ENCODE measurements at places on chromosomes 12 and 14.

DNA sequence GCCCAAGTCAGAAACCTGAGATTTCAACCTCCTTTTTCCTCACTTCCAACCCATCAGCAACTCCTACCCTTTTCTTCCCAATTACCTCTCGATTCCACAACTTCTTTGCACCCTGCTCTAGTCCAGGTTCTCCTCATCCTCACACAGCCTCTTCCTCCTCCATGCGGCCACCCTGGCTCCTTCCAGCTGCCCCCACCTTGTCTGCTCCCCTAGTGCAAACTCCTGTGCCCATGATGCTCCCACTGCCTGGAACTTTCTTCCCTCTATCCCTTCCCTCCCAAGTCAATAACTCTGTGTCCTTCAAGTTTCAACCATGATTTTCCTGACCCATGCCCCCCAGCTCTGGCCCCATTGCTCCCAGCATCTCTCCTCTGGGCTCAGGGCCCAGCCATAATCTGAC lies 17.3 kb downstream of the SELPLG start:
- DNase-seq: no peak

DNA sequence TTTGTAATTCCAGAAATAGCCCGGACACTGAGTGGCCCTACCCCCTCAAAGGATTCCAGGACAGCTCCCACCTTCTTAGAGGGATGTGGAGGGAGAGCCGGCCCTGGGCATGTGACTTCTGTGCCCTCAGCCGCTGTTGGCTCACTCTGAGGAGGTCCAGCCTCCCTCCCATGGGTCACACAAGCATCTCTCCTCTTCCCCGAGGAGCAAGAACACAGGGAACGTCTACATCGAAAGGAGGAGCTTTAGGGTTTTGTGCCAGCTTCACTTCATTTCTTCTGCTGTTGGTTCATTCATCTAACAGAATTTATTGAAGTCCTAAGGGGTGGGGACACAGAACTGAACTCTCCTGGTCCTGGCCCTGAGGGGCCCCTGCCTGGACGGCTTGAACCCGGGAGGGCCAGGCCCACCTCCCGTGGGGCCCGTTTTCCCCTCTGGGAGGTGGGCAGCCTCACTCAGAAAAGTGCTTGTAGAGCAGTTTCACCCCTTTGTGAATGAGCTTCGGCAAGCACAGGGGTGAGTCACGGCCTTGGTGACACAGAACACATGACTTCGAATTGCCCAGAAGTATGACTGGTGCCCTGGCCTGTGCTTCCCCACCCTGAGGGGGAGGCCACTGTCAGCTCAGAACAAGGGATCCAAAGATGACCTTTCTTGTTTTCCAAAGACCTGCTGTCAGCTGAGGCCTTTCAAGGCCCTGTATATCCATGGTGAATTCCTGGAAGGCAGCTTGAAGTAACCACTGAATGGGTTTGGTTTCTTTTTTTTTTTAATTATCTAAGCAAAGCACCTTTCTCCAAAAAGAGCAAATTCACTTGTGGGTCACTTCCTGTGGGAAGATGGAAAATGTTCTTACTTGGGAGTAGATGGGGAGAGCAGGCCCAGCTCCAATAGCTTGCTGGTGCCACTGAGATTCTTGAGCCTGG lies 39.2 kb downstream of the NFKBIA start:
- DNase-seq: no peak

DNA sequence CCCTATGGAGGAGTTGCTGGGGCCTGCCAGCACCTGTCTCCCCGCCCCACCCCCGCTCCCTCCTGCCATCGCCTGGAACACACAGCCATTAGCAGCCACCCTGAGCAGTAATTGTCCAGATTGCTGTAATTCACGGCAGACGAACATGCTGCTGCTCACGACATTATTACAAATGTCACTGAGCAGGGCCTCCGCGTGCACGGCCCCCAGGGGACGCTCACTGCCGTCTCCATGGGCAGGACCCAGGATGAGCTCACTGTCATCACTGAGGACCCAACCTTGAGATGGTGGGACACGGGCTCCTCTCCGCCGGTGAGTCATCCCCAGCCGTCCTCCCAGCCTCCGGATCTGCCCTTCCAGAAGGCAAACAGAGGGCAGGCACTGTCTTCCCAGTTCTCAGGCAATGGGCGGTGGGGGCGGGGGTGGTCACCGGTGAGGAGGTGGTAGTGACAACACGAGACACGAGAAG lies 100.4 kb downstream of the RFLNA start:
- no peak for DNase-seq

DNA sequence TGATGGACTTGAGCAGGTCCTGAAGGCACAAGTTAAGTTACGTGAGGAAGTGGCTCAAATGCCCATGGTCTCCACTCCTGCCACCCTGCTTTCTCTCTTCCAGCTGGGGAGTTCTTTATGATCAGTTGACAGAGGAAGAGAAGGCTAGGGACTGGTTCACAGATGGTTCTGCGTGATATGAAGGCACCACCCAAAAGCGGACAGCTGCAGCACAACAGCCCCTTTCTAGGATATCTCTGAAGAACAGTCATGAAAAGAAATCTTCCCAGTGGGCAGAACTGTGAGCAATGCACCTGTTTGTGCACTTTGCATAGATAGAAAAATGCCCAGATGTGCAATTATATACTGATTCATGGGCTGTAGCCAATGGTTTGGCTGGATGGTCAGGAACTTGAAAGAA lies 162.4 kb upstream of the FSCB start:
- DNase-seq: no peak

GRCh38 chr14:32576088-32576795 lies 247.1 kb downstream of the AKAP6 start:
- peak; percentile 64 for DNase-seq

DNA sequence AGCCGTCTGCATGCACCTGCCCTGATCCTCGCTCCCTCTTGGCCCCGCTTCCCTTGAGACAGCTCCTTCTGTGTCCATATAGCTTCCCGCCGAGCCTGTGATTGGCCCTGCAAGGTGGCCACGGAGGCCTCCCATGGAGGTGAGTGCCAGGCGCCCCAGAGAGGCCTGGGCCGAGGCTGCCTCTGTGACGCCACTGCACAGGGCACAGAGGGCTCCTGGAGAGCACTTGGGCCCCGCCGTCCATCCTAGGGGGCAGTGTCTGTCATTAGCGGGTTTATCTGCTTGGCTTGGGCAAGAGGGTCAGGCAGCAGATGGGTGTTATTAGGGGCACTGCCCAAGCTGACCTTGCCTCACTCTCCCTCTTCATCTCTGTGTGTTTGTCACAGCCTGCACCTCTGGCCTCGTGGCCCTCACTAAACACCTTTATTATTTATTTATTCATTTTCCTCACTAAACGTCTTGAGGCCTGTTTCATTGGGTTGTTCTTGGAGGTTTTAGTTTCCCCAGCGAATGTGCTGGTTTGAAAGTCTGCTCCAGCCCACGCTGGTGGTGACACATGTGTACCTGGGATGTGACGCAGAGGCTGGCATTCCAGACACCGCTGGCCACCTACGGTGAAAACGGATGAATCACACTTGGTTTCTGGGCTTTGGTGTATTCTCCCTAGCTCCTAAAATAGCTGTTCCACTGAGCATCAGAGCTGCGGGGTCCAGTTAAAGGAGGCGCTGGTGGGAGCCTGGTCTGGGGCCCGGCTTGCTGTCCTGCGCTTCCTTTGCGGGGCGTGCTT lies 5.9 kb downstream of the ZFYVE21 start:
- DNase-seq: no peak

GRCh38 chr14:77264466-77265186 lies 6.4 kb downstream of the NGB start:
- no peak for DNase-seq

- no peak for DNase-seq
These were observed 12.1 kb upstream of the NTN4 start for GRCh38 chr12:95802482-95803270.

DNA sequence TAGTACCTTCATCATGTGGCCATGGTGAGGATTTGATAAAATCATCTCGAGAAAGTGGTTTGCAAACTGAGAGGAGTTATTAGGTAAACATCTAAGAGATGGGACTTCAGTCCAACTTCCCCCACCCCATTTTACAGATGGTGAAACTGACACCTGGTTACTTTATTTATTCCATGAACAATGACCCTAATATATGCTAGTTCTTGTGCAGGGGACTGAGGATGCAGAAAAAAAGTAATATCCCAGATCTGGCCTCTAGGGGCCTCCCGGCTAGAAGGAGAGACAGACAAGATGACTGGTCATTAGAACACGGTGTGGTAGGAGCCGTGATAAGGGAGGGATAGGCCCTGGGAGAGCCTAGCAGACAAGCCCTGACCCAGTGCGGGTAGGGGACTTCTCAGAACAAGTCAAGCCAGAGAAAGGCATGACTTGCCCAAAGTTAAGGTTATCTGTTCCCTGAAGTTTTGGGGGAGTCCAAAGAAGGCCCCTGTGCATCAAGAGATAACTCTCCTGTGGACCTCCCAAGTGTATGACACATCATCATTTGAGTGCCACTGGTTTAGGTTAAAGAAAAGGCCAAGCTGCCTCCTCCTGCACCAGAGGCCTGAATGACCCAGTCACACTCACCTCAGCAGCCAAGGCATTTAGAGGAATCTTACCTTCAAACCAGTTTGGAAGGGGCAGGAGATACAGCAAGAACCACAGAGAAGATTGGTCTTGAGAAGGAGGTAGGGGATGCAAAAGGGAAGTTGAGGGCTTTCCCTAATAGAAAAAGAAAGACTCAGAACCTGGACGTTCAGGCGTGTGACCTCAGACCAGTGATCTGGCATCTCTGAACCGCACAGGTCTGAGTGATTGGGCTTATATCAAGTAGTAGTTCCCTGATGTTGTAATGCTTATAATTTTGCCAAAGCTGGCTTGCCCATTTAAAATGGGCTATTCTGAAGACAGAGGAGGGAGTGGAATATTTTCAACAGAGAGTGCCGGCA lies 1.6 kb downstream of the CMKLR1 start:
- DNase-seq: no peak

DNA sequence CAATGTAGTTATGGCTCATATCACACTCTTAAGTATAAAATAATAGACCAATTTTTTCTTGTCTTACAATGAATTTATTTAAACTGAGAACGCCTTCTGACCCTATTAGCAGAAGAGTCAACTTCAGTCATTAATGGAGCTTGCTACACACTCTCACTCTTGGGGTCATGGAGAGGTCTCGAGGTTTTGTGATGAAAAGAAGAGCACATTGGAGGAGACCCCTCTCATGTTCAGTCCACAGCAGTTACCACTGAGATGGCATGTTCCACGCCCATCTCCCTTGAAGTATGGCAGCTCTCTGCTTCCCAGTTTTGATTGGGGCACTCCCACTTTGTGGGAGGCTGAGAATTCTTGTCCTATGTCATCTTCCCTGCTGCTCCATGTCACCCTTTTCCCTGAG lies 266.4 kb downstream of the RPS29 start:
- DNase-seq: no peak

GRCh38 chr12:7352661-7353060 lies 48.8 kb downstream of the ACSM4 start:
- DNase-seq: no peak

DNA sequence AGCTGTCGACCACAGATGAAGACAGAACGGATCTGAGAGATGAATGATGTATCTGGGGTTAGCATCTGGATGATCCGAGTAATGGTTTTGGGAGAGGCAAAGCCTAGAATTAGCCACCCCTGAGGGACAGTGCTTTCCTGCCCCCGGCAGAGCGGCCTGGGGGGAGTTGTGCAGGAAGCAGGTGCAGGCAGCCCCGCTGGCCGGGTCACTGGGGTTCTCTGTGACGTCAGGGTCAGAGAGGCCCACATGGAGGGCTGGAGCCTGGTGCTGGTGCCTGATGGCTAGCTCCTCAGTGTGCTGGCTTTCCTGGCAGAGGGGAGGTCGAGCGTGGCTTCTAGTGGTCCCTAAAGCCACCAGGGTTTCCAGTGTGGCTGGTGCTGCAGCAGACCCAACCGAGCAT lies 70.3 kb downstream of the ADGRD1 start:
- no peak for DNase-seq

- DNase-seq: no peak
These were observed 15.2 kb downstream of the RFX4 start for GRCh38 chr12:106598003-106598402.

DNA sequence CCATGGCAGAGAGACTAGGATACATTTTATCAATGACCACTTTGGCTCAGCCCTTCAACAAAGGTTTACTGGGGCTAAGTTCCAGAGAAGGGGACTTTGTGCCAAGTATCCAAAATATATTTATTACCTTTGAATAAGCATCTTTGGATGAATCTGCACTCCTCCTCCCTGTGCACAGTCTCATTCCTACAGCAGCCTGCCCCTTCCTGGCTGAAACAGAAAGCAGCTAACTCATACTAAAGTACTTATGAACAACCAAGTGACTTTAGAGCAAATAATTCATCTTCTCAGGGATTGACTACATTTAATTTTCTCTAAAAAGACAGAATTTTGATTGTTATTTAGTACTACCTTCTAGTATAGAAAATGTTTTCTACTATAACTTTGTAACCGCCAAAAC lies 47.8 kb upstream of the ETV6 start:
- no peak for DNase-seq

GRCh38 chr12:12592930-12593329 lies 18.7 kb upstream of the CREBL2 start:
- DNase-seq: no peak

DNA sequence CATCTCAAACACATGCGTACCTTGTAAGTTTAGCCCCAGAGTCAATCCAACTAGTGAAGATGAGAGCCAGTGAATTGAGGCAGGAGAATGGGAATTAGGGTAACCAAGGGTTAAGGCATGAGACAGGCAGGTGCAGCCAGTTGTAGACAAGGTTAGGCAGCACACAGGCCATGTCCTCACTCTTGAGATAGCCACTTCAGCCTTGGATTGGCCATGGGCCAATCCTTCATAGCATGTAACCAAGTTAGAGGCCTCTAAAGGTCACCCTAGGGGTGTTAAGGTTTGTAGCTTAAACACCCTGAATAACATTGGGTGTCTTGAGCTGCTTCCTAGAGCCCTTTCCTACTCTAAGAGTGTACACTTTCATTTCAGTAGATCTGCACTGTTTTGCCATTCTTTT lies 208.2 kb upstream of the RBM19 start:
- no peak for DNase-seq

All from NCI-H748 treated with DMSO at 0.1 percent for 48 hours (cell line).